ENCODE measurements at places on chromosomes 4 and X. TPM values are rescaled to one million over a fixed set of nuclear protein-coding genes. Genes with fewer than 3 reads are reported as not detected.

DNA sequence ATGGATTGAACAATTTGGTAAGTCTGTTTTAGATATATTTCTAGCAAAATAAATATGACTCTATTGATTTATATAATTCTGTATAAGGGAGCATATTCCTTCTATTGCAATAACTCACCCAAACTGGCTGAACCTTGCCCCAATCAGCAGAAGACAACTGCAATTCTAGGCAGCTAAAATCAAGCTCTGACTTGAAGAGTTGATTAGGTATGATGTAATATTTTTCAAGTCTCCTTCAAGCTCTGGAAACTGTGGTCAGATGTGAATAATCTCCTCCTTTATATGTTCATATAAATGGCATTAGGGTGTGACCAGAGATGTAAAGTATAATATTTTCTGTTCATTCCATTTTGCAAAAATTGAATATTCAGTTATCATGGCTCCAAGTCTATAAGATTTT is 8.2 kb downstream of the RASSF6 start:
- peaks cover 2% of the 10 kb centered on the region for H3K4me1 ChIP-seq
- H3K4me3 ChIP-seq = no peak overlapping the region

GRCh38 chr4:112031712-112032328 is 113.4 kb upstream of the FAM241A start:
- H3K27ac ChIP-seq = no peak overlapping the region
- no peak overlapping the region for H3K4me3 ChIP-seq
- peak; percentile 61 for DNase-seq
- peaks cover 15% of the 10 kb centered on the region for H3K27me3 ChIP-seq

GRCh38 chrX:148723551-148723950 is 223.1 kb downstream of the AFF2 start:
- no peaks in the 10 kb centered on the region for H3K36me3 ChIP-seq
- no peak for DNase-seq
- no peak overlapping the region for H3K27ac ChIP-seq
- H3K27me3 ChIP-seq = no peaks in the 10 kb centered on the region
- H3K4me3 ChIP-seq = no peak overlapping the region
- H3K4me1 ChIP-seq = no peaks in the 10 kb centered on the region

- H3K27ac ChIP-seq = no peak overlapping the region
- no peaks in the 10 kb centered on the region for H3K36me3 ChIP-seq
- no peaks in the 10 kb centered on the region for H3K27me3 ChIP-seq
- H3K4me3 ChIP-seq = no peak overlapping the region
- no peaks in the 10 kb centered on the region for H3K4me1 ChIP-seq
Observed at GRCh38 chrX:264634-265455, 16.3 kb upstream of the PLCXD1 start.

Gene CCSER1
- not detected for total RNA-seq

Gene FAM241A
- 6.2 TPM for total RNA-seq

Data from activated CD4-positive, alpha-beta T cell treated with anti-CD3 and anti-CD28 coated beads, Interleukin-2, amount 10 ng/mL, durations not matched to agents 24 days and 14 days (primary cell).